ENCODE measurements at places on chromosomes 2 and 18. TPM values are rescaled to one million over a fixed set of nuclear protein-coding genes. Genes with fewer than 3 reads are reported as not detected.

DNA sequence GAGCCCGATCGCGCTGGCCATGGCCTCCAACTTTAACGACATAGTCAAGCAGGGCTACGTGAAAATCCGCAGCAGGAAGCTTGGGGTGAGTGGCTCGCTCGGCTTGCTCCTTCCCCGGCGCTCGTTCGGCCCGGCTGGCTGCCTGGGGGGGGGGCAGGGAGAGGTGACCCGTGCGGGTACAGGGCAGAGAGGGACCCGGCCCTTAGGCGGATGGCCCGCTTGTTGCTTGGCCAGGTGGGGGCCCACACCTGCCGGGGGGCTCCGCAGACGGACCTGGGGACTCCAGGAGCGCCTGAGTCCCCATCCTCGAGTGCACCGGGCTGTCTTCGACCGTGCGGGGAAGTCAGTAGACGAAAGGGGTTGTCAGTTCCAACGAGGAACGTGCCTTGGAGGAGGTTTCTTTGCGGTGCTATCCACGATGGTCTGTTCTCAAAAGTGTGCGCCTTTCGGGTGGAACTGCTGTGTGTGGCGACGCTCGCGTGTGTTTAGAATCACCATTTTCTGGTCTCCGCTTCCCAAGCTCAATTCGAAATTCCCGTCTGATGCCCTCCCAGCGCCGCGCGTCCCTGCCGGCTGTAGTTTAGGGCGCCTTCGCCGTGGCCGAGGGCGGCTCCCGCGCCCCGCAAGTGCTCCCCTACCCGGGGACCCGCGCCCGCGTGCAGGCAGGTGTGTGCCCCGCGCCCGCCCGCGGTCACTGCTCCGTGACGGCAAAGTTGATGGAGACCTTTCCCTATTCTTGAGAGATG, 711 bp downstream of the DOK6 start:
- no peak overlapping the region for H3K4me3 ChIP-seq
- no peak overlapping the region for H3K27ac ChIP-seq
- H3K36me3 ChIP-seq, result no peaks in the 10 kb centered on the region
- peaks cover 18% of the 10 kb centered on the region for H3K27me3 ChIP-seq

DNA sequence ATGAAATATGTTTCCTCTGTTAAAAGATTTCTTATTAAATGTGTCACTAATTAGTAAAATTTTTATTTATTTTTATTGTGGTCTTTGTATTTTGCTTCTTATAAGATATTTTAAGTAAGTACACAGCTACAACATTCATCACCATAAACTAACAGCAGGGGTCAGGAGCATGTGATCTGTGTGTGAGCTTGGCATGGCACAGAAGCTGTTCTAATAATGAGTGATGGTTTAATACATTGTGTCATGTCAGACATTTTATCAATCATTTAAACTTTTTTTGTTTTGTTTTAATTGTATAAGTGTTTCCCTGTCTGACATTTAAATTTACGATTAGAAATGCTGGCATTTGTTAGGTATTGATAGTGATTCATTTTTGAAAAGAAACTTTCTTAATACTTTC, 585.4 kb downstream of the DSC3 start:
- no peak for DNase-seq
- H3K4me1 ChIP-seq, result no peaks in the 10 kb centered on the region
- H3K27me3 ChIP-seq, result no peaks in the 10 kb centered on the region
- H3K27ac ChIP-seq, result no peak overlapping the region
- no peaks in the 10 kb centered on the region for H3K36me3 ChIP-seq

GRCh38 chr2:95380280-95380679, 22.2 kb upstream of the FAHD2A start:
- no peaks in the 10 kb centered on the region for H3K4me1 ChIP-seq
- H3K36me3 ChIP-seq, result no peaks in the 10 kb centered on the region
- H3K27me3 ChIP-seq, result no peaks in the 10 kb centered on the region

DNA sequence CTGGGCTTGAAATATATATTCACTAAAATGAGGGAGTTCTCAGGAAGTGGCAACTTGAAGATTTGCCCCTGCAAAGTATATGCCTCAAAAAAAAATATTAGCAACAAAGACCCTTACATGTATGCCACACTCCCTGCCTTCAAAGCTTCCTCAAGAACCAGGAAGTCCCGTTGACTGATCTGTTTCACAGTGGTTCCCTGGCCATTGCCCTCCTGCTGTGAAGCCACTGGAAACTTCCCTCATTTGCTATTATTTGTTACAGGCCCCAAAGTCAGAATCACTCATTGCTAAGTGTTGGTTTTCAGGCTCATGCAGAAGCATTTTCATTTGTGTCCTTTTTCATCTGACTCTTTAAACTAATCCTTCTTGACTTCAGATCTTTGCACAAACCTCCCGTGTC, 421.5 kb downstream of the ZNF521 start:
- no peak for DNase-seq
- H3K4me3 ChIP-seq, result no peak overlapping the region
- no peaks in the 10 kb centered on the region for H3K4me1 ChIP-seq
- H3K27ac ChIP-seq, result no peak overlapping the region
- H3K36me3 ChIP-seq, result no peaks in the 10 kb centered on the region
- no peaks in the 10 kb centered on the region for H3K27me3 ChIP-seq

- no peaks in the 10 kb centered on the region for H3K27me3 ChIP-seq
- DNase-seq, result no peak
- H3K27ac ChIP-seq, result peak overlapping the region; percentile 16
- H3K4me3 ChIP-seq, result no peak overlapping the region
- H3K4me1 ChIP-seq, result peaks cover 84% of the 10 kb centered on the region
These were observed 27.1 kb downstream of the NCK2 start for GRCh38 chr2:105771836-105772235.

- H3K36me3 ChIP-seq, result no peaks in the 10 kb centered on the region
- H3K27me3 ChIP-seq, result no peaks in the 10 kb centered on the region
- no peak overlapping the region for H3K27ac ChIP-seq
These were observed 21.5 kb upstream of the KIDINS220 start for GRCh38 chr2:8858910-8859309.

- DNase-seq, result no peak
- no peaks in the 10 kb centered on the region for H3K4me1 ChIP-seq
- H3K27ac ChIP-seq, result no peak overlapping the region
These were observed 33.4 kb downstream of the TGFBRAP1 start for GRCh38 chr2:105296017-105296611.

DNA sequence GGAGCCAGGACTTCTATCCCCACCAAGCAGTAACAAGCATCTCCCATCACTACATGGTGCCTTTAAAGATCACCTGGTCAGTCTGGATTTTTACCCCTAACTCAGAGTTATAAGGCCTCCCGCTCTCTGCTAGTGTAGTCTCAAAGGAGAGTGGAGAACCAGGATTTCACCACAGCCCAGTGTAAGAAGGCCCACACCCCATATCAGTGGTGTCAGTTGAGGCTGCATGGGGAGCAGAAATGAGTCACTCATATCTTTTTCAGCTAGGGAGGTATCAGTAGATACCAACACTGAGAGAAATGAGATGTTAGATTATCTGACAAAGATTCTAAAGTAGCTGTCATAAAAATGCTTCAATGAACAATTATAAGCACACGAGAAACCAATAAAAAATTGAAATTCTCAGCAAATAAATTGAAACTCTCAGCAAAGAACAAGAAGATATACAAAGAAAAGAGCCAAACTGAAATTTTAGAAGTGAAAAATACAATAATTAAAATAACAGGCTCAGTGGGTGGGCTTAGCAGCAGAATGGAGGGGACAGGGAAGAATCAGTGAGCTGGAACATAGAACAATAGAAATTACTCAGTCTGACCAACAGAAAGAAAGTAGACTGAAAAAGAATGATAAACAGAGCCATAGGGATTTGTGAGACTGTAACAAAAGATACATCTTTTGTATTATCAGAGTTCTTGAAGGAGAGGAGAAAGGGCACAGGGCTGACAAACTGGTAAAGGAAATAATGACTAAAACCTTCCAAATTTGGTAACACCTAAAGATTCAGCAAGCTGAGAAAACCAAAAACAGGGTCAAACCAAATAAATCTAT, 257.7 kb downstream of the ANAPC1 start:
- no peaks in the 10 kb centered on the region for H3K36me3 ChIP-seq
- peaks cover 3% of the 10 kb centered on the region for H3K27me3 ChIP-seq
- H3K4me1 ChIP-seq, result no peaks in the 10 kb centered on the region
- no peak overlapping the region for H3K27ac ChIP-seq

DNA sequence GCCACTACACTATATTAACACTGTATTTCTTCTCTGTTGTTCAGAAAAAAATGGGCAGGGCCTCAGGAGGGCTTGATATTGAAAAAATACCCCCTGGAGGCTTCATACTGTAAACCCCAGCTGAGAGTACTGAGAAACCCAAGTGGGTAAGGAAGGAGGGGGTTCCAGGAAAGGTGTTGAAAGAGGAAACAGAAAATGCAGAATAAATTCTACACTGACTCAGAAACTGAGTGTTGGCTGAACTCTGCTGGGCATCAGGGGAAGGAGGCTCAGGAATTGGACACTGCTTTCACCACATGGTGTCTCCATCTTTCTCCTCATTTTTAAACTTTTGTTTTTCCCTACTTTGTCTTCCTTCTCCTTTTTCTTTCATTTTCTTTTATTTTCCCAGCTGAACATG, 253.7 kb downstream of the DYM start:
- no peaks in the 10 kb centered on the region for H3K27me3 ChIP-seq
- DNase-seq, result no peak
- no peaks in the 10 kb centered on the region for H3K36me3 ChIP-seq
- H3K4me3 ChIP-seq, result no peak overlapping the region
- H3K4me1 ChIP-seq, result no peaks in the 10 kb centered on the region

DNA sequence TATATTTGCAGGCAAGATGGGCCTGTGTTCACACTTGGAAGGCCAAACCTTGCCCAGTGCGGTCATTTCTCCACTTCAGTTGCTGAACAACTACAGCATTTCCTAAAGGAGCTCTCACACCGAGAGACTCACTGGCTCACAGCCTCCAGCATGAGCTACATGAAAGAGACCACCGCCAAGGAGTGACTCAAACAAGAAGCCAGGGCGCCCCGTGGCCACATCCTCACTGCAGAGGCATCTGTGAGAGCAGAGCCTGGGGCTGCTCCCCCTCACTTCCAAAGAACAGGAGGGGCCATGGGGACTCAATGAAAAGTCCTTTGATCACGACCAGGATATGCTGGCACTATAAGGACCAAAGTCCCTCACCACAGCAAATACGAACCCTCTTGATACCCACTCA, 50.0 kb downstream of the TMEM163 start:
- H3K4me3 ChIP-seq, result peak overlapping the region; percentile 27
- H3K27me3 ChIP-seq, result no peaks in the 10 kb centered on the region
- H3K36me3 ChIP-seq, result no peaks in the 10 kb centered on the region
- peak overlapping the region; percentile 75 for H3K27ac ChIP-seq
- H3K4me1 ChIP-seq, result peaks cover 81% of the 10 kb centered on the region

DNA sequence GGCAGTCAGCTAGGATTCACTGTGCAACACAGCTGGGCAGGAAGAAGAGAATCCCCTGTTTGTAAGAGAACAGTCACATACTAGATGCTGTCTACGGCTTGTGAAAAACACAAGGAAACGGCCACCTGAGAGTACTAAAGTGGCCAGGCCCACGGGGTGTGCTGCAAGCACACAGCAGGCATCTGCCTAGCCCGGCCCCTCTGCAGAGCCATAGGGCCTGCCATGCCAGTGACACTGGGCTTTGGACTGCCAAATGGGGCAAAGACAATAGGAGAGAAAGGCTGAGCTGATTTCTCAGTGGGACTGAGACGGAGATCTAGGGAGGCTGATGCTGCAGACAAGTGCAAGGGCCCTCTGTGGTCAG, 10.3 kb downstream of the TUBB6 start:
- peaks cover 2% of the 10 kb centered on the region for H3K27me3 ChIP-seq
- no peaks in the 10 kb centered on the region for H3K36me3 ChIP-seq
- H3K27ac ChIP-seq, result no peak overlapping the region
- no peak for DNase-seq
- H3K4me3 ChIP-seq, result no peak overlapping the region

DNA sequence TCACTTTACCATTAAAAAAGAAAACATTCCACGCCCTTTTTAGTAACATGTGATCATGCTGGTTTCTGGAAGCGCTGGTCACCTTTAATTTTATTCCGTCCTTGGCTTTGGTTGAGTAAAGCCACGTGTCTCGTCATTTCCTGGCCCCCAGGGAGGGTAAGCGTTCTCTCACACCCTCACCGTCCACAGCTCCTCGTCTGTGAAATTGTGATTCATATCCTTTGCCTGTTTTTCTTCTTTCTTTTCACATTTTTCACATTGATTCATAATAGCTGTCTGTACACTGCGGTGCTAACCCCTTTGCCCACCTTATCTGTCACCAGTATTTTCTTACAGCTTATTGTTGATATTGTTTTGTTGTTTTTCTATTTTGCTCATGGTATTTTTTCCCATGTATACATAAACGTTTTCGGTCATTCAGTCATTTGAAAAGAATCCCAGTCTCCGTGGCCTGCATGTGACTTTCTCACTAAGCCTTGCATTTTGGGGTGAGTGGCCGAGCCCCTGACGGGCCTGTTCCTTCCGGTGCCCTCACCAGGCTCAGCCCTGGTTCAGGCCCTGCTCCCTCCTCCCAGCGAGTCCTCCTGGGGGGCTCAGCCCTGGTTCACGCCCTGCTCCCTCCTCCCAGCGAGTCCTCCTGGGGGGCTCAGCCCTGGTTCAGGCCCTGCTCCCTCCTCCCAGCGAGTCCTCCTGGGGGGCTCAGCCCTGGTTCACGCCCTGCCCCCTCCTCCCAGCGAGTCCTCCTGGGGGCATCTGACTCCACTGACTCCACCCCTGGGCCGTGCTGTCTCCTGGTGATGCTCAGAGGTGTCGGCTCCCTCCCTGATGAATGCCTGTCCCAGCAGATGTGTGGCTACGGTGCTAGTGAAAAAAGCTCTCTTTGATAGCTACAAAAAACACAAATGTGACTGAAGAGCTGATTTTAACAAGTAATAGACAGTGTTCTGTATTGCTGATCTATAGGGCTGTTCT, 249.7 kb upstream of the PXDN start:
- no peak overlapping the region for H3K27ac ChIP-seq
- H3K4me1 ChIP-seq, result no peaks in the 10 kb centered on the region
- peaks cover 41% of the 10 kb centered on the region for H3K27me3 ChIP-seq
- H3K36me3 ChIP-seq, result no peaks in the 10 kb centered on the region

- H3K4me1 ChIP-seq, result no peaks in the 10 kb centered on the region
- H3K4me3 ChIP-seq, result no peak overlapping the region
- no peaks in the 10 kb centered on the region for H3K27me3 ChIP-seq
- DNase-seq, result no peak
These were observed 11.0 kb upstream of the HK2 start for GRCh38 chr2:74822771-74823566.

Gene ELOA2
- total RNA-seq, result not detected

Gene EGR4
- 0.09 TPM for total RNA-seq

Gene SCRN3
- total RNA-seq, result 17.2 TPM

Gene ARL5A
- total RNA-seq, result 35.1 TPM

Gene GPR45
- total RNA-seq, result not detected

Gene APLF
- total RNA-seq, result 4.4 TPM

Gene CYP1B1
- 0.85 TPM for total RNA-seq

Gene DNAH7
- total RNA-seq, result not detected

Gene CYP27C1
- not detected for total RNA-seq

Gene LAPTM4A
- 35.3 TPM for total RNA-seq

Data from T-cell (primary cell).